ENCODE measurements at places on chromosomes 1 and 21.

GRCh38 chr1:10253149-10253548 lies 42.8 kb downstream of the KIF1B start:
- no peak for DNase-seq

- no peak for DNase-seq
Observed at GRCh38 chr1:110760321-110760720, 85.6 kb upstream of the KCNA3 start.

DNA sequence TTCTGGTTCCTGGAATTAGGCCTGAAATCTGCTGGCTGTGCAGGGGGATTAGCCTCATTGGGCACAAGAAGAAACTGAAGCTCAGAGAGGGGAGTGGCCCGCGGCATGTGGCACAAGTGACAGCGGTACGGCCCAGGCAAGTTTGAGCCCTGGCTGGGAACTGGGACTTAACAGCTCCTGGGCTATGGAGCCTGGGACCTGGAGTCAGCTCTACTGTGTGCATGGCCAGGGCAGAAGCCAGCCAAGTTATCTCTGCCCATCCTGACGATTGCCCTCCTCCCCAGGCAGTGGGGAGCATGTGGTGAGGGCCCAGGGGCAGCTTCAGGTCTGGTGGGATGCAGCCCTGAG lies 61.3 kb downstream of the ALPL start:
- DNase-seq: no peak

DNA sequence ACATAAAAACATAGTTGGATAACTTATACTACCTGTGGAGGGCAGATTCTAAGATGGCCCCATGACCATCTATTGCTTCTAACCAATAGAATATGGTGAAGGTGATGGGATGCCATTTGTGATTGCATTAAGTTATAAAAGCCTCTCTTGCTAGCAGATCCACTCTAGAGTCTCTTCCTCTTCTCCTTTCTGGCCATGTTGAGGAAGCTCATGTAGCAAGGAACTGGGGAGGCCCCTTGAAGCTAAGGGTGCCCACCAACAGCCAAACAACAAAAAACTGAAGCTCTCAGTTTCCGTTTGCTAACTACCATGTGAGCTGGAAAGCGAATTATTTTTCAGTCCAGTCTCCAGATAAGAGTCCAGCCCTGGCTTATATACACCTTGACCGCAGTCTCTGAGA lies 16.0 kb upstream of the AGO1 start:
- no peak for DNase-seq

DNA sequence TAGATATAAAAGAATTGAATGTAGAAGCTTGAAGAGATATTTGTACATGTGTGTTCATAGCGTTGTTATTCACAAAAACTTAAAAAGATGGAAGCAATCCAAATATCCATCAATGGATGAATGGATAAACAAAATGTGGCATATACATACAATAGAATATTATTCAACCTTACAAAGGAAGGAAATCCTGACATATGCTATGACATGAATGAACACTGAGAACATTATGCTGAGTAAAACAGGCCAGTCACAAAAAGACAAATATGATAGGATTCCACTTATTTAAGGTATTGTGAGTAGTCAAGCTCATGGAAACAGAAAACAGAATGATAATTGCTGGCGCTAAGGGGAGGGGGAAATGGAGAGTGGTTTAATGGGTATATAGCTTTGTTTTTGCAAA lies 47.0 kb upstream of the DYRK1A start:
- no peak for DNase-seq

DNA sequence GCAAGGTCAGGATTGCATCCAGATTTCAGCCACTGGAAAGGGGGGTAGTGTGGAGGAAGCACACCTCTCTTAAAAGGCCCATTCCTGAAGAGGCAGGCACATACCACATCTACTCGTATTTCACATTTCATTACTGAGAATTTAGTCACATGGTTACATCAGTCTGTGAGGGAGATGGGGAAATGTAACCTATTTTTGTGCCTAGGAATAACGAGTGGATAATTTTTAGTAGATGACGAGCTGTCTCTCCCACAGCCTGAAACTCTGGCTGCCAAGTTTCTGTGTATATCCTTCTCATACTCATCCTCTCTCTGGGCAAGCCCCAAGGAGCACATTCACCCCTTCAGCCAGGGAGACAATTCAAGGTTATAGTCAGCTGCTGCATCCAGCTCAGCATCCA lies 10.3 kb upstream of the C21orf91 start:
- no peak for DNase-seq

DNA sequence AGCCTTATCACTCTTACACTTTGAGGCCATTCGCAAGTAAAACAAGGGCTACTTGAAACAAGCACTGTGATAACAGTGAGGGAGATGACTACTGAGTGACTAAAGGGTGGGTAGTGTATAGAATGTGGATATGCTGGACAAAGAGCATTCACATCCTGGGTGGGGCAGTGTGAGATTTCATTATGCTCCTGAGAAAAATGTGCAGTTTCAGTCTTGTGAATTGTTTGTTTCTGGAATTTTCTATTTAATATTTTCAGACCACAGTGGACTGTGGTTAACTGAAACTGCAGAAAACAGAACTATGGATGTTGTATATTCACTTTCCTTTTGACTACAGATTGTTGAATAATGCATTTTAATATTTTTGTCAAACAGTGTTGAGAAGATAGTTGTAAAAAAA lies 25.1 kb upstream of the B3GALT2 start:
- no peak for DNase-seq

- peak; percentile 32 for DNase-seq
Observed at GRCh38 chr1:101506541-101507164, 269.8 kb downstream of the S1PR1 start.

GRCh38 chr1:36175137-36176095 lies 19.5 kb downstream of the MAP7D1 start:
- no peak for DNase-seq

DNA sequence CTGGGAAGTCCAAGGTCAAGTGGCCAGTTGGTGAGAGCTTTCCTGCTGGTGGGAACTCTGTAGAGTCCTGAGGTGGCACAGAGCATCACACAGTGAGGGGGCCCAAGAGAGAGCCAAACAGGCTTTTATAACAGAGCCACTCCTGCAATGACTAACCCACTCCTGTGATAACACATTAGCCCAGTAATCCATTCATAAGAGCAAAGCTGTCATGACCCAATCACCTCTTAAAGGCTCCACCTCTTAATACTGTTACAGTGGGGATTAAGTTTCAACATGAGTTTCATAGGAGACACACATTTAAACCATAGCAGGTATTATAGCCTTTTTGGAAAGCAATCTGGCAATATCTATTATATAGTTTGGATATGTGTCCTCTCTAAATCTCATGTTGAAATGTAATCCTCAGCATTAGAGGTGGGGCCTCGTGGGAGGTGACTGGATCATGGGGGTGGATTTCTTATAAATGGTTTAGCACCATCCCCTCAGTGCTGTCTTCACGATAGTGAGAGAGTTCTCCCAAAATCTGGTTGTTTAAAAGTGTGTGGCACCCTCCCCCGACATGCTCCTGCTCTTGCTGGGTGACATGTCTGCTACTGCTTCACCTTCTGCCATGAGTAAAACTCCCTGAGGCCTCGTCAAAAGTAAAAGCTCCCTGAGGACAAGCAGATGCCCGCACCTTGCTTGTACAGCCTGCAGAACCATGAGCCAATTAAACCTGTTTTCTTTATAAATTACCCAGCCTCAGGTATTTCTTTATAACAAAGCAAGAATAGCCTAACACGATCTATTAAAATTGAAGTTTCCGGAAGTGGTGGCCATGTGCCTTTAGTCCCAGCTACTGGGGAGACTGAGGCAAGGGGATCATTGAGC lies 64.5 kb downstream of the CD58 start:
- DNase-seq: no peak

- DNase-seq: no peak
Observed at GRCh38 chr21:38813143-38813542, 7.4 kb downstream of the ETS2 start.

GRCh38 chr1:62725255-62725654 lies 37.1 kb upstream of the DOCK7 start:
- DNase-seq: no peak

DNA sequence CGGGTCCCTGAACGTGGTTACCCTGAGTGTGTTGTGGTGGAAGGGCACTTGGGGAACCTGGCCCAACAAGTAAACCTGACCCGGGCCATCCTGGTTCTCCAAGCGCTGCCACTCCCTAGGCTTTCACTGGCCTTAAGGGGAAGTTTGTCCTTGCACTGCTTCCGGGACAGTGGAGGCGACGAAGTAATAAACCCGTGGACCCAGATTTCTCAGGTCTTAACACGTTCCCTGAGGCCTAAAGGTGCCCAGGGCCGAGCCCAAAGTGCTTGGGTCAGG lies 261 bp upstream of the CCDC24 start:
- no peak for DNase-seq

- no peak for DNase-seq
Observed at GRCh38 chr1:5707566-5708345, 284.5 kb downstream of the NPHP4 start.

GRCh38 chr1:230122366-230123279 lies 55.6 kb downstream of the GALNT2 start:
- DNase-seq: no peak

GRCh38 chr1:182304627-182305026 lies 87.0 kb downstream of the GLUL start:
- no peak for DNase-seq

GRCh38 chr1:224690576-224690975 lies 74.5 kb downstream of the CNIH3 start:
- DNase-seq: no peak

DNA sequence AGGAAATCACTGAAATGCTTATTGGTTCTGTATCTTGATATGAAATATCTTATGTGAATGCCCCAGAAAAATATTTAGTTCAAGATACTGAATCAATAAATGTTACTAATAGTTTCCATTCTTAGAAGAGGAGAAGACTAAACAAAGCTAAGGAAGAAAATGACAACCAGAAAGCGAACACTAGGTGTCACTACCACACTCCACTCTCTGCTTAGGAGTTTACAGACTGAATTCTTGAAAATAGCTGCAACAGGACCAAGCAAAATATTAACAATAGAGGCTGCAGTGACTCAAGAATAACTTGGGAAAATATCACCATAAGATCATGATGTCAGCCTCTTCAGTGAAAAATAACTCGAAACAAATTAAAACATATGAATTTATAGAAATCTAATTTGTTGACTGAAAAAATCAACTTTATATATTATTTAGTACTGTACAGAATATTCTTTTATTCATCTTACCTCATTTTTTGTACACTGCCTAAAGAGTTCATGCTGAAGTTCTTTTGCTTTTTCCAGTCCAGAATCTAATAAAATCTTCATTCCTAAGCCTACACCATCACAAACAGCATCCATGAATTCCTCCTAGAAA lies 61.6 kb downstream of the KIF14 start:
- DNase-seq: no peak

DNA sequence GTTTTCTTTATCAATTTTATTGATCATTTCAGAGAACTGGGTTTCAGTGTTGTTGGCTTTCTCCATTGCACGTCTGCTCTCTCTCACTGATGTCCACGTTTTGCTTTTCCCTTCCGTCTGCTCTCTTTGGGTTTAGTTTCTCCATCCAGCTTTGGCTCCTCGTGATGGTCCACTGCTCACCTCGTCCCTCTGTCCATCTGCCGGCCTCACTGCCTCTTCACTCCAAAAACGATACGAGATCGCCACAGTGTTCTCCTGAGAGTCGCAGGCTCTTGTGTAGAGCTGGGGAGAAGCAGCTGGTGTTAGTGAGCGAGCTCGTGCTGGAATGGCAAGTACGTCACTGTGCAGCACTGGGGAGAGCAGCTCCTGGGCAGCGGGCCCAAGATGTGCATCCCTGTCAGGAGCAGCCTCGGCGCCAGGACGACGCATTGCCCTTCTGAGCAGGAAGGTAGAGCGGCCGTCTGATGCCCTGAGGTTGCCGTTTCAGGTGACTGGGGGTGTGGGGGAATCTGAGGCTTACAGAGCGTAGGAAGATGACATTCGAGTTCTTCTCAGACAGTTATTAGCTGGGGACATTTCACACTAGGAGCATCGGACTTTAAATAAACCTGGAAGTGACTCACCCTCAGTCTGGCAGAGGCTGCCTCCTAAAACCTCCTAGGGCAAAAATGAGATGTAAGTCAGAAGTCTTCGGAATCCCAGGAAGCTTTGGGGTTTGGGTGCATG lies 31.4 kb upstream of the PCBP3 start:
- DNase-seq: no peak

GRCh38 chr1:74570797-74571492 lies 58.5 kb upstream of the LRRC53 start:
- DNase-seq: no peak

- DNase-seq: no peak
Observed at GRCh38 chr1:212457740-212458338, 25.1 kb downstream of the NENF start.

- DNase-seq: no peak
Observed at GRCh38 chr1:50214717-50215116, 106.0 kb downstream of the ELAVL4 start.

DNA sequence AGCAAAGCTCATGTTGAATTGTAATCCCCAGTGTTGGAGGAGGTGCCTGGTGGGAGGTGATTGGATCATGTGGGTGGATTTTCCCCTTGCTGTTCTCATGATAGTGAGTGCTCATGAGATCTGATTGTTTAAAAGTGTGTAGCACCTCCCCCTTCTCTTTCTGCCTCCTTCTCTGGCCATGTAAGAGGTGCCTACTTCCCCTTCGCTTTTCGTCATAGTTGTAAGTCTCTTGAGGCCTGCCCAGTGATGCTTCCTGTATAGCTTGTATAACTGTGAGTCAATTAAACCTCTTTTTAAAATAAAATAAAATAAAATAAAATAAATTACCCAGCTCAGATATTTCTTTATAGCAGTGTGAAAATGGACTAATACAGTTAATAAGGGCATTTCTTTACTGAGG lies 1025.7 kb downstream of the PLA2G4A start:
- no peak for DNase-seq

DNA sequence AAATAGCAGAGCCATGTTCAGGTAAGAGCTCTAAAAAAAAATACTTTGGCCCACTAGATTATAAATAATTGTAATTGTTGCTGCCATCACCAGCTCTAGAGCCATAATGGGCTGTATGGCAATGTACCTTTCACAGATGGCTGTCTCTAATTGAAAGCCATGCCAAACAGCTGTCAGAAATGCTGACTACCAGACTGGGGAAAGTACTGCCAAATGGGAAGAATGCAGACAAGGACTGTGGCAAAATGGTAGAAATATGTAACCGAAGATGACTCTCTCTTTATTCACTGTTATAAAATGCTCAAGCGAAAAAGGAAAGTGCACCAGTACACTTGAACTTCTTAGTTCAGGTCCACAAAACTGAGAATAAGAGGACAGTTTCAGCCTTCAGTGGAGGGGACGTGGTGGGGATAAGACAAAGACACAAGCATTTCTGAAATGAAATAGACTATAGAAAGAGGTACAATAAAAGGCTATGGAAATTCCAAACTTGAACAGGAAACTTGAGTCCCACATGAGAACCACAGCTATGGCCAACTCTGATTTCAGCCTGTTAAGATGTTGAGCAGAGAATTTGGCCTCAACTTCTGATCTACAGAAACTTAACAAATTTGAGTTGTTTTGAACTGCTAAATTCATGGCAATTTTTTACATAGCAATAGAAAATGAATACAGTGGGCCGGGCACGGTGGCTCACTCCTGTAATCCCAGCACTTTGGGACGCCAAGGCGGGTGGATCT lies 46.5 kb upstream of the LPGAT1 start:
- no peak for DNase-seq
